Upper lobe of left lung (tissue), 6 donors: ENCODE measurements at places on chromosomes 1 and 21. TPM values are rescaled to one million over a fixed set of nuclear protein-coding genes. Genes with fewer than 3 reads are reported as not detected.

GRCh38 chr21:33825915-33826314 lies 89.7 kb downstream of the ATP5PO start:
- DNase-seq: no peak
- no peaks in the 10 kb centered on the region for H3K27me3 ChIP-seq
- H3K27ac ChIP-seq: no peak overlapping the region
- no peaks in the 10 kb centered on the region for H3K4me1 ChIP-seq

DNA sequence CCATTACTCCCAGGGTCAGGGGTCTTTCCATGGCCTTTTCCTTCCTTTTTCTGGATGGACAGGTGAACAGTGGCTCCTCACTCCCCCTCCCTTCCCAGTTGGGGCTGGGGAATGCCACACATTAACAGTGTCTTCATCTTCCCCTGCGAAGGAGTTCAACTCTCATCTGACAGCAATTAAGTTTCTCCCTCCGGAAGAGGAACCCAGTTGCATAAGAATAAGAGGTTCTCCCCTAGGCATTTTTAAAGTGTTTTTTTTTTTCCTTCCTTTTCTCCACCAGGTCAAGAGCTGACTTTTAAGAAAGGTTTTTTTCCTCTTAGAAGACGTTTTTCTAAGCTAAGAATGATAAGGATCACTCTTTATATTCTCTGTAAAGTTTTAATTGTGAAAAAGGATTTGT lies 42.3 kb upstream of the FASLG start:
- DNase-seq: no peak
- no peaks in the 10 kb centered on the region for H3K36me3 ChIP-seq
- H3K4me1 ChIP-seq: no peaks in the 10 kb centered on the region

DNA sequence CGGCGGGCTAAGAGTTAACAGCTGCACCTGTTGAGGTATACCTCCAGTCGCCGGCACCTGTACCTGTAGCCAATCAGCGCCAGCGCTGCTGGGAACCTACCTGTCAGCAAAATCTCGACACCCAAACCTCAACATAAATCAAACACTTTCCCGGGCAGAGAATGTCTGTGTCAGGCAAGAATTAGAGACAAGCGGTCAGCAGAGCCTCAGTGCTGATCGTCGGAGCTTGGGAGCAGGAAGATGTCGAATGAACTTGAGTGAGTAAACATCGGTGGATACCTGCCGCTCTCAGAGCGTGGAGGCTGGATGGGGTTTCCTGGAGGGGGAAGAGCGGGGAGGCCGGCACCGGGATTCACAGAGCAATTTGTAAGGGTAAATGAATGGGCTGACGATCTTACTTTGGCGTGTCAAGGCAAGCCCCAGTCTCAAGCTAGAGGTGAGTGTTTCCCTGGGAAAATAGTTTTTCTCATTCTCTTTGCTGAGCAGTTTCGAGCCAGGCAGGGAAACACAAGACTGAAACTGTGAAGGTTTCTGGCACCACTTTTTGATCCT lies at the start of gene GRHL3:
Gene GRHL3 (plus strand): TSS at position 46 of the 552 bp plus-strand sequence. CDS start 195 bp downstream, at position 241.
- no peaks in the 10 kb centered on the region for H3K27me3 ChIP-seq
- no peak within 1 kb of the TSS for H3K4me3 ChIP-seq
- no peaks in the 10 kb centered on the region for H3K36me3 ChIP-seq
- H3K27ac ChIP-seq: no peak within 1 kb of the TSS
- peaks cover 15% of the 10 kb centered on the region for H3K4me1 ChIP-seq

GRCh38 chr21:30638686-30639085 lies 3.7 kb downstream of the KRTAP20-2 start:
- no peak overlapping the region for H3K27ac ChIP-seq
- no peaks in the 10 kb centered on the region for H3K27me3 ChIP-seq
- no peak overlapping the region for H3K4me3 ChIP-seq
- no peaks in the 10 kb centered on the region for H3K36me3 ChIP-seq

Gene GALE
- total RNA-seq: 49.2 TPM
